Osteoblast (primary cell): ENCODE measurements at places on chromosomes 12 and 14. TPM values are rescaled to one million over a fixed set of nuclear protein-coding genes. Genes with fewer than 3 reads are reported as not detected.

Gene MDGA2
- total RNA-seq: not detected in 2 replicates

Gene SLC2A3
- 117 and 143 TPM in 2 replicates for total RNA-seq

Gene TOMM20L
- not detected in 2 replicates for total RNA-seq

Gene RTN1
- total RNA-seq: under 0.01 and 0.29 TPM in 2 replicates

Gene ZNF10
- 9.8 and 11.5 TPM in 2 replicates for total RNA-seq

Gene COCH
- 0.29 and 1.1 TPM in 2 replicates for total RNA-seq

Gene RND1
- 0.29 and 0.36 TPM in 2 replicates for total RNA-seq
